ENCODE measurements at places on chromosomes 7 and 10.

GRCh38 chr7:43926798-43927123 is 525 bp downstream of the UBE2D4 start:
- DNase-seq: no peak

DNA sequence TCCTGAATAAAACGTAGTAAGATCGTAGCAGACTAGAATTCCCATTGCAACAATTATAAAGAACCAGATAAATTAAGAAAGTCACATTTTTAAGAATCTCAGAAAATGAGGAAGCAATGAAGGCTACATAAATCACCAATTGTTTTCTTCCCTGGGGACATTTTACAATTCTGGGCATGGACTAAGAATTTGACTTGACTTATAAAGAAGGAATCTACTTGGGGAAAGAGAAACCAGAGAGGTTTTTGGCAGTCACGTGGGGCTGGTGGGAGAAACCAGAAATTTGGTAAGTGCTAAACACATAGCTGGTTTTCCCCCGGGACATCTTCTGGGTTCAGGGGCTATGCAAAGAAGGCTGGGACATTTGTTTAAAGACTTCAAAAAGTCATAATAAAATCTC is 109.8 kb upstream of the IL6 start:
- DNase-seq: peak; percentile 88

DNA sequence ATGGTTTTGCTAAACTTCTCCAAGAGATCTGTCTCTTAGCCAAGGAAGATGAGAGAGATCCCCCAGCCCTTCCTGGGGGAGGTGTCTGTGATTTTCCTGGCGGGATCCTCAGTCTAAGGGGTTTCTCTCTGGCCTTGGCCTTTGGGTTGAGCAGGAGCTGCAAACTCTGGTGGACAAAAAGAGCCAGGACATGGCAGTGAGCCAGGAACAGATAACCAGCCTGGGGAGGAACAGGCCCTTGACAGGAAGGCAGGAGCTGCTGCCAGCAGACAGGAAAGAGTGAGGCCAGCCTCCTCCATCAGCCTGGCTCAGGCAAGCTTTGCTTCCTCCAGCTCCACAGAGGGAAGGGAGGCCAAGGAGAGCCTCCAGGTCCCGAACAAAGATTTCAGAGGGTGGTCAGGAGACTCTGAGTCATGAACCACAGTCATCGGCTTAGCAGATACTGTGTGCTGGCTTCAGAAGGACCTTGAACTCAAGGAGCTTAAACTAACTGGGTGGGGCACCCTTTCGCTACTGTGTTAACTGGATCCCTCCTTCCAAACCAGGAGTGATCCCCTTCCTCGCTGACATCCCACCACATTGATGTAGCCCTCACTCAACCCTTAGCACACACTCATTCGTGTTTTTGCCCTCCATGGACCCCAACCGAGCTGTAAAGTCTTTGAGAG is 34.7 kb downstream of the DDIT4 start:
- peak; percentile 71 for DNase-seq

DNA sequence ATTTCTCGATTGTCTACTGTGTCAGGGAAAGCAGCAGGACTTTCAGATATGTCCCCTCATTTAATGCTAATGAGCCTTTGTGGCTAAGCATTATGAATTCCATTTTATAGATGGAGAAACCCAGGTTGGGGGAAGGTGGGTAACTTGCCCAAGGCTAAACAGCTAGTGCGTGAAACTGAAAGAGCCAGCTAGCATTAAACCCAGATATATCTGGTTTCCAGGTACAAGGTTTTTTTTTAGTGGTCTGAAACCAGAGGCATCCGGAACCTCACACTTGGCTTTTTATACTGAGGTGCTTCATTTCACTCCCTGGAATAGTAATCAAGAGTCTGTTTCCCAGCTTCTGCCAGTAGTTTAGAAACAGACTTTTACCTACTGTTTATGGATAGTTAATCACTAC is 694.8 kb downstream of the PHTF2 start:
- DNase-seq: no peak

- peak; percentile 39 for DNase-seq
Measured at GRCh38 chr10:69952821-69953221, 99.8 kb upstream of the MACROH2A2 start.

DNA sequence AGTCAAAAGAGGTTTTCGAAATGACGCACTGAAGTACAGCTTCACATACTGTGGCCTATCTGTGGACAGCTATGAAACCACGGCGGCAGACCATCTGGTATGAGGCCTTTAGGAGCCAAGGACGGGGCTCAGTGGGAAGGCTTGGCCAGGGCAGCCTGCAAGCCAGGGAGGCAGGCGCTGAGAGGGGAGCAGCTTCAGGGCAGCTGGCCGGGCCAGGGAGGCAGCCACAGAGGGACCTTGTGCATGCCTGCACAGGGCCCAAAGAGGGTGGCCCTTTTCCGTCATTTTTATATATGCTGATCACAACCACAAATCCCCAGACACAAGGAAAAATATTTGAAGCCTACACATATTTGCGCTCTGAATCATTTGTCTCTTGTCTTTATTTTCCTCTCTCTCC is 13.5 kb downstream of the CALD1 start:
- DNase-seq: peak; percentile 97

DNA sequence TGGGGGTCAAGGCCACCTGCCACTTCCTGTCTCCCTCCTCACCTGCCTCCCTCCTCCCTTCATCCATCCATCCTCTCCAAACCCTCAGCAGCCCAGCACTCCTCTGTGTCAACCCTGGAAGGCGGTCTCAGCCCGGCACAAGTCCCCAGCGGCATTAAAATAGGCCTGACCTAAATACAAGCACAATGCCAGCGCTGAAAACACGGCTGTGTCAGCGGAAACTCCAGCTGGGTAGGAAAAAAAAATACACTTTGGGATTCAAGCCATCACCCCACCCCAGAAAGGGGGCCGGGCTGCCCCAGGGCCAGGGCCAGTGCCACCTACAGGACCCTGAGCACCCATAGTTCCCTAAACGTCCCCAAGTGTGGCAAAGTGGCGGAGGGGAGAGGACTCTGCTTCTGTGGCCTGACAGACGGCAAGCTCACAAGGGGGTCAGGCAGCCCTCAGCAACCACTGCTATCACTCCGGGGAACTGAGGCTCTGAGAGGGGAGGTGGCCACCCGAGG is 22.7 kb upstream of the GTF2IRD1 start:
- DNase-seq: no peak

DNA sequence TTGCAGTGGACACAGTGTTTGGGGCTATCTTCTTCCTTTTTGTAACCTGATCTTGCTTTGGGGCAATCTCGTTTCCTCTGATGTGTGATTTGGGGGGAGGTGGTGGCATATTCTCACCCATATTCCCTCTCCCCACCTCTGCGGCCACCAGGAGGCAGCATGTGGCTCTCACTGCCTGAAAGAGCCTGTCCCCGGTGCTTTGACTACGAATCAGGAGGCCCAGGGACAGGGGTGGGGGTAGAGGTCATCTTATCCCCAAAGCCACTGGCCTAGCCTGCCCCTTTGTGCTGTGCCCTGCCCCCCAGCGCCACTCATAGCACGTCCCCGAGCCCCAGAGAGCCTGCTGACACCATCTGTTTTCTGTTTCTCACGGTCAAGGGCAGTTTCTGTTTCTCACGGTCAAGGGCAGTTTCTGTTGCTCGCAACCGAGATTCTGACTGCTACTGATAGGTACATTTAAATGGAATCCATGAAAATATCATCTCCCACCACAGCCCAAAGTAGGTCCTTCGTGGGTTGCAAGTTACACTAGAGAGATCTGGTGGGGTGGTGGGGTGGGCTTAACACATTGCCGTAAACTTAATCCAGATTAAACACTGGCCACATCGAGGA is 28.2 kb downstream of the PHYH start:
- DNase-seq: peak; percentile 11

GRCh38 chr10:70354556-70354955 is 27.9 kb downstream of the LRRC20 start:
- no peak for DNase-seq

DNA sequence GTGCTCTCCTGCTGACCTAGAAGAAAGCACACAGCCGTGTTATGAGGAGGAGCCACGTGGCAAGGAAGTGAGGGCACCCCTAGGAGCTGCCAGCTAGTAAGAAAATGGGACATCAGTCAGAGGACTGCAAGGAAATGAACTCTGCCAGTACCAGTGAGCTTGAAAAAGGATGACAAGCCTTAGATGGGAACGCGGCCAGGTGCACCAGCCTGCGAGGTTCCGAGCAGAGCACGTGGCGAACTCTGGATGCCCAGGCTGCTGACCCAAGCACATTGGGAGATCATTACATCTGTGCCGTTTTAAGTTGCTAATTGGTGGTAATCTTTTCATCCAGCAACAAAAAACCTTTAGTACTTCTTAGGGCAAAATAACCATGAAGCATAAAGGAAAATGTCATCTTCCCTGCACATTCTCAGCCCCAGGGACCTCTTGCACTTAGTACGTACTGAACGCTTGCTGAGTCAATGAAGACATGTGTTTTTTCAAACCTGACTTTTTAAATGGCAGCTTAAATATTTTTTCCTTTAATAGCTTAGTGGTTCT is 69.4 kb downstream of the AMZ1 start:
- DNase-seq: peak; percentile 22

GRCh38 chr7:137839903-137840779 is 6.6 kb downstream of the DGKI start:
- no peak for DNase-seq

DNA sequence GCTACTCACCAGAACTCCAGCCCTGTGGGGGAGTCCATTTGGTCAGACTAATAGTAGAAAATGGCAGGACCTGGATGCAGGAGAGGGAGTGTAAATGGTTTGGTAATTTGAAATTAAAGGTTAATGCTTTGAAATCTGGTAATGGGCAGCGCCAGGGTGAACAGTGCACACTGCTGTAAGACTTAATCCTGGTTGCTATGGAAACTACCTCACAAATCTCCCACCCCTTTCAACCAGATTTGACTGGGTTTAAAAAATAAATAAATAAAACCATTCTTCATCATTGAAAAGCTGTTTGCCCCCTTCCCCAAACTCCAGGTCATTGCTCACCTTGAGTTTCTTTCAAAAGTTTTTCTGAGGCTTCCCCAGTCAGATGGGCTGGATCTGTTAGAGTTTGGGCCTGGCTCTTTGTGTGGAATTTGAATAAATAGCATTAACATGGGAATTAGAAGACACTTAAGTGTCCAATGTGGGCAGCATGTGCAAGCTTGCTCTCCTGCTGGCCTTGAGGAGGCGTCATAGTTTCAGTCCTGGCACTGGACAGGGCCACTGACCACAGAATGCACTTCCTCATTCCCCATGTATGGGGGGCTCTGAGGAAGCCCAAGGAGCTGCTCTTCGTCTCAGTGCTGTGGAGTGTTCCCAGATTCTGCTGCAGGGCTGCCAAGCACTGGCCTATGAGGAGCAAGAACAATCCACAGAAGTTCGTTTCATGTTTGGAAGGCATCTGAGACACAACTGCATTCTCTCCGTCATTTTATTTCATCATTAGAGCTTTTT is 90.7 kb downstream of the LRRC4 start:
- DNase-seq: peak; percentile 49

- no peak for DNase-seq
Measured at GRCh38 chr7:151342811-151343210, 1.2 kb downstream of the NUB1 start.

- DNase-seq: no peak
Measured at GRCh38 chr7:131607291-131608115, 51.1 kb upstream of the PODXL start.

GRCh38 chr7:153835103-153835502 is 217.1 kb upstream of the DPP6 start:
- DNase-seq: no peak

GRCh38 chr10:36358736-36359135 is 716.6 kb upstream of the FZD8 start:
- DNase-seq: no peak

- DNase-seq: no peak
Measured at GRCh38 chr7:125467996-125468854, 538.6 kb upstream of the POT1 start.

- no peak for DNase-seq
Measured at GRCh38 chr10:119976421-119976820, 83.9 kb downstream of the SEC23IP start.

- no peak for DNase-seq
Measured at GRCh38 chr10:44422570-44423101, 37.7 kb upstream of the CXCL12 start.

DNA sequence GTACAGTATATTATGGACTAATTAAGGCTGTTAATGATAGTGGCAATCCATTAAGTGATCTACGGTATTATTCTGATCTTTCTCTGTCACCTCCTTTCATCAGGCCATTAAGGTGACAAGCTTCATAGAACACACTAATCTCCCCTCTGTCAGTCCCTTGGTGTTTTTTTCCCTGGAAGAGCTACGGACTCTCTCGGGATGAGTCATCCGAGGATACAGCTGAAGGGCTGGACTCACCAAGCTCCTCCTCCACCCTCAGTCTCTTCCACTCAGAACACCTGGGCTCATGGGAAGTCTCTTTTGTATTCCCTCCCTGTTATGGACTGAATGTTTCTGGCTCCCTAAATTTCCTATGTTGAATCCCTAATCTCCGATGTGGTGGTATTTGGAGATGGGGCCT is 69.8 kb upstream of the PLXNA4 start:
- DNase-seq: no peak

DNA sequence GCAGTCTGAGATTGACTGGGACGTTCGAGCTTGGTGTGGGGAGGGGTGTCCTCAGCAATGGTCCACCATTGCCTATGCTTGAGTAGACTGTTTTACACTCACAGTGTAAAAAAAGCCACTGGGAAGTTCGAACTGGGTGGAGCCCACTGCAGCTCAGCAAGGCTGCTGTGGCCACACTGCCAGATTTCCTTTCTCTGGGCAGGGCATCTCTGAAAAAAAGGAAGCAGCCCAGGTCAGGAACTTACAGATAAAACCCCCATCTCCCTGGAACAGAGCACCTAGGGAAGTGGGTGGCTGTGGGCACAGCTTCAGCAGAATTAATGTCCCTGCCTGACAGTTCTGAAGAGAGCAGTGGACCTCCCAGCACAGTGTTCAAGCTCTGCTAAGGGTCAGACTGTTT is 80.3 kb downstream of the BICC1 start:
- no peak for DNase-seq

GRCh38 chr7:142774826-142775225 is 4.1 kb downstream of the PRSS2 start:
- peak; percentile 34 for DNase-seq

DNA sequence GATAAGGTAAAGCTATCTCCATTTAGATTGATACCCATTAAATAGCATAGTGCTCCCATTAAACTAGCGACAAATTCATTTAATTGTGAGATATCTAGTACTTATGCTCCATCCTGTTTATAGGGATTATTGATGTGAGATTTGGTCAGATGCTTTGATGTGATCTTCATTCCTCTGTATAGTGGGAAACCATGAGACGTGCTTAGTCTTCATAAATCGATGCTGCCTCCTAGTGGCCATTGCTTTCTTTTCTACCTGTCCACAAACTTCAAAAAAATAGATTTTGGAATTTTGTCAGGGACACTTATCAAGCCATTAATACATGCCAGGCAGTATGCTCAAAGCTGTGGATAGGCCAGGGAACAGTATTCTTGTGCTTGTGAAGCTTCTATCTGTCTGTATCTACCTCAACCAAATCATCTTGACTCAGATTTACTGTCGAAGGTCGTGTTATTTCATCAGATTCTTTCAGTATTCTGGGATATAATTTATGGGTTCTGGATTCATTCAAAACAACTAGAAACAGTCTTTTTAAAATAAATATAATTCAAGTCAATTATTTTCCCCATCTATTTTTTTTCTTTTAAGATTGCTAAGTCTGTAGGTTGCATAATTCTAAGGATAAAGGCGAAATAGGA is 12.0 kb downstream of the LSM8 start:
- DNase-seq: peak; percentile 43

All from fibroblast of skin of scalp (primary cell).